ENCODE measurements at places on chromosomes 6 and 20. TPM values are rescaled to one million over a fixed set of nuclear protein-coding genes. Genes with fewer than 3 reads are reported as not detected.

Gene DEF6
- 268 TPM for total RNA-seq

Gene CYP24A1
- total RNA-seq, result 0.47 TPM

Gene ZSCAN9
- 4.8 TPM for total RNA-seq

DNA sequence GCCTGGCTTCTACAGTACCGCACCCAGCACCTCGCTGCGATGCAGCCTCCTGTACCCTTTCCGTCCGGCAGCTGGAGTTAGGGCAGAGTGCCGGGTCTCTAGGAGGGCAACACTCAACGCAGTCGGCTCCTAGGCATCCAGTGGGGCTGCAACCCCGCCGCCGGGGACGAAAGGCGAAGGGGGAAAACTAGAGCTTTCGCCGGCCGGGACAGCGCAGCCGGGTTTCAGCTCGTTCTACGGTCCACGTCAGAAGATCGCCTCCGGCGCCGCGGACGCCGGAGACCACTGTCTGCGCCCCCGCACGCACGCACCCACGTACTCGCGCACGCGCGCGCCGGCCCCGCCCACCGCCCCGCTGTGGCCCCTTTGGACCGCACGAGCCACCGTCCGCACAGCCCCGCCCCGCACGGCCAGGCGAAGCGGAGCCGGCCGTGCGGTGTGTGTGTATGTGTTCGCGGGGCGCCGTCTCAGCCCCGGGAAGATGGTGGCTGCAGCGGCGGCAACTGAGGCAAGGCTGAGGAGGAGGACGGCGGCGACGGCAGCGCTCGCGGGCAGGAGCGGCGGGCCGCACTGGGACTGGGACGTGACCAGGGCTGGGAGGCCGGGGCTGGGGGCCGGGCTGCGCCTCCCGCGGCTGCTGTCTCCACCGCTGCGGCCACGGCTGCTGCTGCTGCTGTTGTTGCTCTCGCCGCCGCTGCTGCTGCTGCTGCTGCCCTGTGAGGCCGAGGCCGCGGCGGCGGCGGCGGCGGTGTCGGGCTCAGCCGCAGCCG lies at the start of gene ATRN:
Gene ATRN (plus strand): TSS at position 392 of the 770 bp plus-strand sequence. CDS start 90 bp downstream, at position 482.
- peak; percentile 74 for DNase-seq
- H3K27ac ChIP-seq, result peak within 1 kb of the TSS; percentile 76
- no peaks in the 10 kb centered on the region for H3K27me3 ChIP-seq
- peak within 1 kb of the TSS; percentile 94 for H3K4me3 ChIP-seq
- H3K4me1 ChIP-seq, result peaks cover 33% of the 10 kb centered on the region
- H3K36me3 ChIP-seq, result no peaks in the 10 kb centered on the region

DNA sequence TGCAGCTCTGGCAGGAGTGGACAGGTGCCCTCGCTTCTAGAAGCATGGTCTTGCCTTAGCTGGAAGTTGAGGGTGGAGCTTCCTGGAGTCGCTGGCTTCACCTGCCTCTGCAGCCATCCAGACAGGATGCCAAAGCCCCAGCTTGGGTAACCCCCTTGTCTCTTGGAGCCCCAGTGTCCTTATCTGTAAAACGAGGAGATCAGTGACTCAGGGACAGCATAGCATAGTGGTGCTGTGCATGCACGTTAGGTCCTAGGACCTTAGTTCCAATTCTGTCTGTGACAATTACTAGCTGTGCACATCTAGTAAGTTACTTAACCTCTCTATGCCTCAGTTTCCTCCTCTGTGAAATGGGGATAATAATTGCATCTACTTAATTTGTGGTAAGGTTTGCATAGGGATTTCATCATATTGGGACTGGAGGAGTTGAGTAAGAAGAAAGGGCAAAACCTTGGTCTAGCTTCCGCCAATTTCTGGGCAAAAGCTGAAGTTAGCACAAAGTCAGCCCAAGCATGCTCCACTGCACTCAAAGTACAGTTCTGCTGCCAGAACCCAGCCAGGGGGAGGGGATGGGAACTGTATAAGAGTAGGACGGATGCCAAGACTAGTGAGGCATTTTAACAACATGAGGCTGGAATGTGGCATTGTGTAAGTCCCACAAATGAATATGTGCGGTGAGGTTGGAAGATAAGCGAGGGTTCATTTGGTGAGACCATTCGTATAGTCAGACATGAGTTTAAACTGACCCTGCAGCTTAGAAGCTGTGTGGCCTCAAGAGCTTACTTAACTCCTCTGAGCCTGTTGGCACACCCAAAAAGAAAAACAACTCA lies 24.5 kb downstream of the TOX2 start:
- peaks cover 17% of the 10 kb centered on the region for H3K27me3 ChIP-seq
- no peak overlapping the region for H3K4me3 ChIP-seq
- no peak overlapping the region for H3K27ac ChIP-seq
- H3K36me3 ChIP-seq, result no peaks in the 10 kb centered on the region

DNA sequence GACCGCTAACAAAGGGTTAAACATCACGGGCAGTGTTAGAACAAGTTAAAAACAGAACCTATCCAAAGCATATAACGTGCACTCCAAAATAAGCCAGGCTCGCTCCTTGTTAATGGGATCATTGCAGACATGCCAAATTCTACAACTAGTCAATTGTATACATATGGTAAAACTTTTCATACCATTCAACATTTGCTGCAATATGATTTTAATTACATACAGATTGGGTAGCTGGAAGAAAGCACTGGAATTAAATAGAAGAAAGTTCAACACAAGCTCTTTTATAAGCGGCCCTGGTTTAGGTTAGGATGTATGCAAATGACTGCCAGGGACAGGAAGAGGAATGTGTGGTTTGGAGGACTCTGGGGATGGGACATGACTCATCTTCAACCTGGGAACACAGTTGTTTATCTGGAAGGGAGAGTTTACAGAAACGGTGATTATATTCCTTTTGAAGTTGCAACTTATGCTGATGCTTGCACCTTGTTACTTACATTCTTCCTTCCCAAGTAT lies 62.5 kb upstream of the TIAM2 start:
- peaks cover 2% of the 10 kb centered on the region for H3K4me1 ChIP-seq
- no peaks in the 10 kb centered on the region for H3K27me3 ChIP-seq
- H3K4me3 ChIP-seq, result no peak overlapping the region
- no peak overlapping the region for H3K27ac ChIP-seq

GRCh38 chr20:44126445-44126844 lies 60.5 kb downstream of the JPH2 start:
- H3K36me3 ChIP-seq, result no peaks in the 10 kb centered on the region
- H3K27ac ChIP-seq, result no peak overlapping the region
- DNase-seq, result no peak
- H3K4me3 ChIP-seq, result no peak overlapping the region

DNA sequence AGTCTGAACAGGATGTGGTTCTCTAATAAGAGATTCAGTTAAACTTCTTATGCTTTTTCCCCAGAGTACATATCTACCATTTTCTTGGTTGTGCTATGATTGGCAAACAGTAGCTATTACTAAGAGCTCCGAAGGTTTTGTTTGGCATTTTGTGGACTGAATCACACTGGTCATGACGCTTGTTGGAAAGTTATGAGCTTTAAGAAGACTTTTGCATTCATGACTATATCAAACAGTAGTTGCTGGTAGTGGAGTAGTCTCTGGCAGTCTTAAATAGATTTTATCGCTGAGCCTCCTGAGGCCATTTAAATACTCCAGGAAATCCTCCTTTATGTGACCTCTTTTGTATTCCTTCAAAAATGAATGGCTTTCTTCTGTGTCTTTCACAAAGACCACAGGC lies 40.8 kb downstream of the CCDC170 start:
- H3K27ac ChIP-seq, result no peak overlapping the region
- peaks cover 11% of the 10 kb centered on the region for H3K27me3 ChIP-seq
- H3K4me3 ChIP-seq, result no peak overlapping the region
- no peak for DNase-seq
- no peaks in the 10 kb centered on the region for H3K4me1 ChIP-seq
- peaks cover 8% of the 10 kb centered on the region for H3K36me3 ChIP-seq

Gene DNAH8
- total RNA-seq, result not detected

GRCh38 chr20:44644230-44644617 lies 7.3 kb downstream of the ADA start:
- no peaks in the 10 kb centered on the region for H3K27me3 ChIP-seq
- peak overlapping the region; percentile 98 for H3K27ac ChIP-seq
- H3K4me3 ChIP-seq, result no peak overlapping the region
- peaks cover 40% of the 10 kb centered on the region for H3K4me1 ChIP-seq
- DNase-seq, result no peak

GRCh38 chr20:3765171-3765882 lies 2.2 kb downstream of the ADISSP start:
- peaks cover 39% of the 10 kb centered on the region for H3K4me1 ChIP-seq
- H3K27me3 ChIP-seq, result no peaks in the 10 kb centered on the region
- H3K36me3 ChIP-seq, result no peaks in the 10 kb centered on the region
- H3K4me3 ChIP-seq, result no peak overlapping the region

DNA sequence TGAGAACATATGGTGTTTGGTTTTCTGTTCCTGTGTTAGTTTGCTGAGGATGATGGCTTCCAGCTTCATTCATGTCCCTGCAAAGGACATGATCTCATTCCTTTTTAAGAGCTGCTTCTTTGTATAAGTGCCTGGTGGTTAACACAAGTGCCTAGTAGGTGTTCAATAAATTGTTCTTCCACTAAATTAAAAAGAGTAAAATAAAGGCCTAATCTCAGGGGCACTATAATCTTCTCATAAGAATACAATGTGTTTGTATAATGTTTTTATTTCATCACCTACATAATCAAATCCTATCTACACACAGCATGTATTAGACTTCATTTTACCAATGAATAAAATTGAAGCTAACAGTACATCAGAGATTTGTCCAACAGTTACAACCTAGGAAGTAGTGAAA lies 252.7 kb downstream of the KHDC1L start:
- no peak for DNase-seq
- no peak overlapping the region for H3K4me3 ChIP-seq
- peaks cover 2% of the 10 kb centered on the region for H3K4me1 ChIP-seq
- H3K36me3 ChIP-seq, result peaks cover 26% of the 10 kb centered on the region

GRCh38 chr6:139881236-139881635 lies 506.8 kb upstream of the CITED2 start:
- H3K4me3 ChIP-seq, result no peak overlapping the region
- H3K27me3 ChIP-seq, result peaks cover 2% of the 10 kb centered on the region
- no peaks in the 10 kb centered on the region for H3K36me3 ChIP-seq

- H3K27me3 ChIP-seq, result no peaks in the 10 kb centered on the region
- H3K36me3 ChIP-seq, result no peaks in the 10 kb centered on the region
- DNase-seq, result no peak
- no peak overlapping the region for H3K4me3 ChIP-seq
- H3K27ac ChIP-seq, result peak overlapping the region; percentile 10
Observed at GRCh38 chr6:122747573-122747972, 31.9 kb upstream of the FABP7 start.

Gene HSPA12B
- not detected for total RNA-seq

- no peak overlapping the region for H3K27ac ChIP-seq
- H3K27me3 ChIP-seq, result peaks cover 5% of the 10 kb centered on the region
- H3K4me3 ChIP-seq, result no peak overlapping the region
- no peak for DNase-seq
- no peaks in the 10 kb centered on the region for H3K4me1 ChIP-seq
Observed at GRCh38 chr20:64137598-64138031, 26.6 kb upstream of the MYT1 start.

Gene TBC1D7
- 19.2 TPM for total RNA-seq

DNA sequence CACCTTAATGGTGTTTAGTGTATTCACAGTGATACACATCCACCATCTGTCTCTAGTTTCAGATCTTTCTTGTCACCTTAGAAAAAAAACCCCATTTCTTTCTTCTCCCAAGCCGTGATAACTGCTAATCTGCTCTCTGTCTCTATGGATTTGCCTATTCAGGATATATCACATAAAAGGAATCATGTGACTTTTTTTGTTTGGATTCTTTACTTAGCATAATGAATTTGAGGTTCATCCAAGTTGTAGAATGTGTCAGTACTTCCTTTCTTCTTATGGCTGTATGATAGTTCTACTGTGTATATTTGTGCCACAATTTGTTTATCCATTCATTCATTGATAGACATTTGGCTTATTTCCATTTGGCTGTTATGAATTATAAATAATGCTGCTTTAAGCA lies 57.1 kb downstream of the ITCH start:
- peaks cover 17% of the 10 kb centered on the region for H3K36me3 ChIP-seq
- no peak overlapping the region for H3K4me3 ChIP-seq
- H3K27me3 ChIP-seq, result no peaks in the 10 kb centered on the region
- H3K4me1 ChIP-seq, result peaks cover 15% of the 10 kb centered on the region
- no peak for DNase-seq
- H3K27ac ChIP-seq, result no peak overlapping the region

GRCh38 chr20:4443016-4443415 lies 278.7 kb upstream of the PRND start:
- DNase-seq, result no peak
- no peak overlapping the region for H3K27ac ChIP-seq
- no peaks in the 10 kb centered on the region for H3K36me3 ChIP-seq
- no peaks in the 10 kb centered on the region for H3K4me1 ChIP-seq
- H3K4me3 ChIP-seq, result no peak overlapping the region

DNA sequence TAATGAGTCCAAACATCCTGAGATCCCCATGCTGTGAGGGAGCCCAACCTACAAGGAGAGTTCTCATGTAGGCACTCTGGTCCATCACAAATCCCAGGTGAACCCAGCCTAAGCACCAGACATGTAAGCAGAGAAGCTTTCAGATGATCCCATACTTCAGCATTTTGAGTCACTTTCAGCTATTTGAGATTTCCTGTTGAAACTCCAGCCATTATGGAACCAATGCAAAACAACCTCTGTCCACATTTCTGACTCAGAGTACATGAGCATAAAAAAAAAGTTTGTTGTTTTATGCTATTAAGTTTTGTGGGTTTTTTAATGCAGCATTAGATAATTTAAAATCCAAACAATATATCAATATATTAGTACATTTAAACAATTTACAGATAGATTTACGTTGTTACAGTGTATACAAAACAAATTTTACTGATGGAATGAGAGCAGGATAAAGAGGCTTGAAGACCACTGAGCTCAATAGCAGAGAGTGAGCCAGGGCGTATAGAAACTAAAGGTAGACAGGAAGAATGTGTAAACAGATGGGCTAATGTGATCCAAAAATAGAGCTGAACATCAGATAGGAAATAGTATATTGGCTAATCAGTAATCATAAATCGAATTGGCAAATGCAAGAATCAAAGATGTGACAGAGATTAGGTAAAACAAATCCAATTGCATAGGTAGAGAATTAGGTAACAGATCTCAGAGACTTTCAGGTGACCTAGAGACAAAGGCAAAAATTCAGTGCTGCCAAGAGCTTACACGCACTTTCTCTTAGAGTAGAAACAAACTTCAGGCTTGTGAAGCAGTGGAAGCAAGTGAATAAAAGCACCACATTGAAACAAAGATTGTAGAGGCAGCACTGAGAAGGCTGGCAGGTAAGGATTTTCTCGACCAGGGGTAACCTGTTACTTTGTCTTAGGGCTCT lies 36.2 kb upstream of the PLCB1 start:
- DNase-seq, result no peak
- no peaks in the 10 kb centered on the region for H3K36me3 ChIP-seq
- no peaks in the 10 kb centered on the region for H3K4me1 ChIP-seq
- H3K27me3 ChIP-seq, result peaks cover 7% of the 10 kb centered on the region
- H3K27ac ChIP-seq, result no peak overlapping the region

Gene OSTM1
- 42.9 TPM for total RNA-seq

Gene COL12A1
- not detected for total RNA-seq

Gene STMND1
- total RNA-seq, result not detected

Gene GRM1
- not detected for total RNA-seq

Gene PRPF6
- 91.1 TPM for total RNA-seq
